ENCODE measurements at places on chromosomes 1 and 21.
A peak's percentile ranks its signal among the peaks of the same experiment; 100 is the strongest.

DNA sequence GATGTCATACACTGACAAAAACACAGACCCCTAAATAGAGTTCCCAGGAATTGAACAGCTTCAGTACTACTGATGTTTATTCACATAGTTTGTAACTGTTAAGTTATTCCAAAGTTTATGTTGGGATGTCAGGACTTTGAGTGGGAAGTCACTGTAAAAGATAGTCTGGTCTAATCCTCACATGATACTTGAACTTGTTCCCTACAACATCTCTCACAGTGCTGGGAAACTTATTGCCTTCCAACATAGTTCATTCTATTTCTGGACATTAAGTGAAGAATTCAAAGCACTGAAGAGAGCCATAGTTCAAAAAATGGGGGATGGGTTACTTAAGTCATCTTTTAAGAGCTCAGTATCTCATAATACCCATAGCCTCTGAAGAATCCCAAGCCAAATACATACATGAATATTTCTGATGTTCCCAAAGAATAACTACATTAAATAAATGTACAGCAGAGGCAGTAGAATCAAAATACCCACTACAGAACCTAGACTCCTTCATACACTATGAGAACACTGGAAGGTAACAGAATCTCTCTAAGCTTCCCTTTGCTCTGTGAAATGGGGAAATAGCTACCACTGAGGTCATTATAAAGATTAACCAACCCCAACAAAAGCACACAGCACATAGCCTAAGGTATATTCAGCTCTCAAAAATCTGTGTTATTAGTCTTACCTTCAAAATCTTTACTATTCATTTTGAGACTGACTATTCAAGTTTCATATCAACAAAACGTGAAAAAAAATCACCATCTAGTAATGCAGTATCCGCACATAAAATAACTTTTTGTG lies 81.4 kb downstream of the ESRRG start:
- DNase-seq: no peak

DNA sequence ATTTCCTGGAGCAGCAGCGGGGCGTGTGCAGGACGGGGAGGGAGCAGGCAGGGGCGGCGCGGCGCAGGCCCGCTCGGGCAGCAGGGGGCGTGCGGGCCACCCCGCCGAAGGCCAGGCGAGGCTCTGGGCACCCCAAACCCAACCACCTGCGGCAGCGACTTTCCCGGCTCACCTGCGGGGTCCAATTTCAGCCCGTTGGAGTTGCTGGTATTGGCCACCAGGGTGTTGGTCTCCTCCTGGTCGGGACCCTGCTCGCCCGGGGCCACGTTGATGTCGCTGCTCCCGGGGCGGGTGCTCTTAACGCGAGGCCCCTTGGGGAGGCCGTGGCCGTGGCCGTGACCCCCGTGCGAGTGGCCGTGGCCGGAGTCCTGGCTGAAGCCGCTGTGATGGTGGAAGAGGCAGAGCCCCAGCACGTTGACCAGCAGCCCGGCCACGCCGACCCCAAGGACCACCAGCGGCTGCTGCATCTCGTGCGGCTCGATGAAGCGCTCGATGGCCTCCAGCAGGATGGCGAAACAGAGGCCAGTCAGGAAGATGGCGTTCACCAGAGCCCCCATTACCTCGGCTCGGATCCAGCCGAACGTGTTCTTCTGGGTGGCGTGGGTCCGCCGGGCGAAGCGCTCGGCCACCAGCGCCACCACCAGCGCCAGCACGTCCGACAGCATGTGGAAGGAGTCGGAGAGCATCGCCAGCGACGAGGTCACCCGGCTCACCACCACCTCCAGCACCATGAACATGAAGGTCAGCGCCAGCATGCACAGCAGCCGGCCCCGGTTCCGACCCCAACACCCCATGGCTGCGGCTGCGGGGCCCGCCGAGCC lies 932 bp downstream of the SLC30A1 start:
- DNase-seq: peak; percentile 59

- DNase-seq: no peak
Measured at GRCh38 chr21:41965461-41966013, 11.7 kb upstream of the C2CD2 start.

DNA sequence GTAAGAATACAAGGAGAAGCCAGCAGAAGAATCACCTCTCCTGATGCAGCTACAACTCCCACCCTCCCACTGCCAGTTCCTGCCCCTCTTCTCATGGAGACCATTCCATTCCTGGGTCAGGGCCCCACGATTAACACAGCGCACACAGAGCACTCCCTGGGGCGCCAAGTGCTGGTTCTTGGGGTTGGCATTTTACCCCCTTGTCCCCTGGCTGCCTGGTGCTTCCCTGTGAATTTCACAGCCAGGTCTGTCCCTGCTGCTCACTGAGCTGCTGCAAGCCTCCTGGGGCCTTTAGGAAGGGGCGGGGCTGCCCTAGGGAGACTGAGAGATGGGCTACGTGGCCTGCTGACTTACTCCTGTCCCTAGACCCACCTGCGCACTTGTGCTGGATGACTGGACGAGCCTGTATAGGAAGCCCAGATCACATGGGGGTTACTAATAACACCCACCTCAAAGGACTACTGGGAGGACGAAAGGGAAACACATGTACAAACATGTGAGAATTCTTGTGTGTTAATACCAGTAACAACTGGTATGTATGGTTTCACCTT lies 4.8 kb downstream of the ZNF672 start:
- no peak for DNase-seq

DNA sequence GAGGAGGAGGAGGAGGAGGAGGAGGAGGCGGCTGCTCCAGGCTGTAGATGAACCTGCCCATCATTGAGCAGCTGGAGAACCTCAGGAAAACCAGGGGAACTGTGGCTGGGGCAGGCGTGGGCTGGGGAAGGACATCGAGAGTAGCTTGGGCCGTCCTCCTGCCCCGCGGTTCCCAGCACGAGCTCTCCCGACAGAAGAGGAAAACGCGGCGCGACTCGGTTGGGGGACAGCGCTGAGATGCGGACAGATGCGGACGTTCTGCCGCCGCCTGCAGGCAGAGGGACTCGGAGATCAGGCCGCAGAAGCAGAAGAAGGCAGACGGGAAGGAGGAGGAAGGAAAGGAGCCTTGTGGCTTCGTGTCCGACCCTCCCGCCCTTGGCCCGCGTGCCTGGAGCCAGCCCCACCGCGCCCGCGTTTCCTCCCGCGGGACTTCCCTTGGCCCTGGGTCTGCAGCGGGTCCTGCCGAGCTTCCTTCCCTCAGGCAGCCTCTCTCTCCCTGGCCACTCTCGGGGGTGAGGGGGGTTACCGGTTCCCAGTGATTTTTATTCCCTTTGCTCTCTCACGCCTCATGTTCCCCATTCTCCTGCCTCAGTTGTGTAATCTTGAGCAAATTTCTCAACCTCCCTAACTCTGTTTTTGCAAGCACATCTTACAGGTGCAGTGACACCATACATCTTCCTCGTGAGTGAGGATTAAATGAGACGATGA lies 1.7 kb upstream of the TNFRSF9 start:
- peak; percentile 52 for DNase-seq

GRCh38 chr21:40070871-40071270 lies 203.6 kb downstream of the PCP4 start:
- DNase-seq: no peak

- no peak for DNase-seq
Measured at GRCh38 chr1:16367968-16368890, 1.2 kb downstream of the SZRD1 start.

DNA sequence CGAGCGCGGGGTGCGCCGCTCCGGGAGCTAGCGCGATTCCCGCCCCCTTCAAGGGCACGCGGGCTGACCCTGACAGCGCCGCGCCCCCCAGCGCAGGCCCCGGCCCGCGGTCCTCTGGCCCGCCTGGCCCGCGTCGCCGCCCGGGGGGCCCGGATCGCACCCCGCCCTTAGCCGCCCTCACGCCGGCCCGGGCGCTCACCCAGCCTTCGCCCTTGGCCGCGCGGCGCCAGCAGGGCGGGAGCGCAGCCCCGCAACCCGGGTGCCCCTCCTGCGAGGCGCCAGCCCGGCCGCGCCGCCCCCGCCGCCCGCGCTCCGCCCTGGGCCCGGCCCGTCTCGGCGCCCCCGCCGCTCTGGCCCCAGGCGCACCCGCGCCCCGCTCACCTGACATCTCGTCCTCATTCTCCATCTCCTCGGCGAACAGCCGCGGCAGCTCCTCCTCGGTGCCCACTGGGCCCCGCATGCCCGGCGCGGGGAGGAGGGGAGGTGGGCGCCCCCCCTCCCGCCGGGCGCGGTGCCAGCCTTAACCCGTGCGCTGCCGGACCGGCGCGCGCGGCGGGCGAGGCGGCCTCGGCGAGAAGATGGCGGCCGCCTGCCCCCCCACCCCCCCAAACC lies 451 bp downstream of the CHD5 start:
- DNase-seq: no peak

- peak; percentile 34 for DNase-seq
Measured at GRCh38 chr1:155207806-155208540, at the start of gene THBS3. TSS of gene THBS3 (minus strand) at chr1:155207897. CDS start at chr1:155207876, 21 bp downstream.

GRCh38 chr1:58966103-58966916 lies 182.5 kb upstream of the JUN start:
- no peak for DNase-seq

- DNase-seq: no peak
Measured at GRCh38 chr1:158203693-158204457, 23.2 kb downstream of the CD1D start.

GRCh38 chr1:100860397-100860991 lies 34.1 kb downstream of the EXTL2 start:
- DNase-seq: no peak

GRCh38 chr1:186683652-186684410 lies 3.6 kb upstream of the PTGS2 start:
- DNase-seq: no peak

GRCh38 chr1:220747437-220748088 lies 559 bp upstream of the MTARC2 start:
- DNase-seq: no peak

DNA sequence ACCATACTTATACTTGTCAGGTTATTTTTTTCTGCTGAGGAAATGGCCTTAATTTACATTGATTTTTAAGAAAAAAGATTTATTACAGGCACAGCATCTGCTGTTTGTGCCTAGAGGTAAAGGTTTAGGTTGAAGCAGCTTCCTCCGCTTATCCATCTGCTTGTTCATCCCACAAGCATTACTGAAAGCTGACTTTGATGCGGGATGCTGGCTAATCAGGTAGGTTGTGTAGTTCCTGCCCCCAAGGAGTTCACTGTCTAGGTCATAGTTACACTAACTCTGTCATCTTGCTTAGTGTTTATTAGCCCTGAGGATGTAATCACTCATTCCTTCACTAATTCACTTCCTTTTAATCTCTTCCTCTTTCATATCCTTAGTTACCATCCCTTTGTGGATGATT lies 377.7 kb upstream of the KAZN start:
- no peak for DNase-seq

GRCh38 chr1:40780678-40781607 lies 2.6 kb upstream of the KCNQ4 start:
- DNase-seq: no peak

DNA sequence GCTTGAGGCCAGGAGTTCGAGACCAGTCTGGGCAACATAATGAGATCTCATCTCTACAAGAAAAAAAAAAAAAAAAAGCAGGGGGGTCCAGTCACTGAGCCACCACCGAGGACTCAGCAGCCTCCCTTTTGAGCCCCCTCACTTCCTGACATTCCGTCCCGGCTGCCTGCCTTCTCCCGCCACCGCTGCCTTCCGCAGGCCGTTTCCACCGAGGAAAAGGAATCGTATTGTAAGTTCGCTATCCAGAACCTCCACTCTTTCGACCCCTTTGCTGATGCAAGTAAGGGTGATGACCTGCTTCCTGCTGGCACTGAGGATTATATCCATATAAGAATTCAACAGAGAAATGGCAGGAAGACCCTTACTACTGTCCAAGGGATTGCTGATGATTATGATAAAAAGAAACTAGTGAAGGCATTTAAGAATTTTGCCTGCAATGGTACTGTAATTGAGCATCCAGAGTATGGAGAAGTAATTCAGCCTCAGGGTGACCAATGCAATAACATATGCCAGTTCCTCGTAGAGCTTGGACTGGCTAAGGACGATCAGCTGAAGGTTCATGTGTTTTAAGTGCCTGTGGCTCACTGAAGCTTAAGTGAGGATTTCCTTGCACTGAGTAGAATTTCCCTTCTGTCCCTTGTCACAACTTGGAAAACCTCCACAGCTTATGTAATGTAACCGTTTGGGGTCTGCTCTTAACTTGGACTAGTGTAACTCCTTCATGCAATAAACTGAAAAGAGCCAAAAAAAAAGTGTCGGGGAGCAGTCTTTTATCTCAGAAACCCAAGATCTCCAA lies 55.6 kb downstream of the GLUL start:
- DNase-seq: no peak

DNA sequence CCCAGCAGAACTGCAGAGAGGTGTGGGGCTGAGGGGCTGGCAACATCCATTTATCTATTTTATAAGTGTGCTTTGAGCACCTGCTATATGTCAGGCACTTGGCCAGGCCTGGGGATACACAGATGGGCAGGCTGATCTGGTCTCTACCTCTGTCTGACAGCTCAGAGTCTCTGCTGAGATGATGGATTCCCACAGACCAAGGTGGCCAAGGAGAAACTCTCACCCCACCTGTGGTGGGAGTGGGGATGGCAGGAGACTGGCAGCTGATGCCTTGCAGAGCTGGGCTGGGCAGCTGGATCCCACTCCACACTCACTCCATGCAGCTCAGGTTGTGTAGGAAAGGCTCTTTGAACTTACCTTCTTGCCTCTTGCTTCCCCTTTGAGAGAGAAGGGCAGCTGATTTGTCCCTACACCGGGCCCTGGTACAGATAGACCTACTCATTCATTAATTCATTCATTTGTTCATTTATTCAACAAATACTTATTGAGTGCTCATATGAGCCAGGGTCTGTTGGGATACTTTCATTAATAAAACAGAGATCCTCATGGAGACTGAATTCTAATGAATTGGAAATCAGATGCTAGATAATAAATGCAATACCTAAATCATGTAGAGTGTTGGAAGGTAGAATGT lies 9.0 kb downstream of the ADORA1 start:
- no peak for DNase-seq

- DNase-seq: no peak
Measured at GRCh38 chr1:41122851-41123518, 101.5 kb upstream of the SLFNL1 start.

DNA sequence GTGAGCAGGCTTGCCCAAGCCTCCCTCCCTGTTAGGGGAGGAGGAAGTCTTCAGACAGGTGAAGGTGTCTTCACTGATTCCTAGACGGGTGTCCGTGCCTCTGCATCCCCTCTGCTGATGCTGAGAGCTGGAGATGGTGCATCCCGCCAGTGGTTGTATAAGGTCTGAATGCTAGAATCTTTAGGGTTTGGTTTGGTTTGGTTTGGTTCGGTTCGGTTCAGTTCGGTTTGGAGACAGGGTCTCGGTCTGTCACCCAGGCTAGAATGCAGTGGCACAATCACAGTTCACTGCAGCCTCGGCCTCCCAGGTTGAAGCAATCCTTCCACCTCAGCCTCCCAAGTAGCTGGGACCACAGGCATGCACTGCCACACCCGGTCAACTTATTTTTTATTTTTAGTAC lies 153.6 kb downstream of the PGBD5 start:
- no peak for DNase-seq

All from substantia nigra (tissue), 51 donors.